ENCODE measurements at places on chromosomes 4 and X.

- DNase-seq: no peak
Observed at GRCh38 chr4:80195441-80196140, 1.7 kb upstream of the PRDM8 start.

GRCh38 chrX:123422875-123423274, 238.8 kb downstream of the GRIA3 start:
- peak; percentile 48 for DNase-seq

DNA sequence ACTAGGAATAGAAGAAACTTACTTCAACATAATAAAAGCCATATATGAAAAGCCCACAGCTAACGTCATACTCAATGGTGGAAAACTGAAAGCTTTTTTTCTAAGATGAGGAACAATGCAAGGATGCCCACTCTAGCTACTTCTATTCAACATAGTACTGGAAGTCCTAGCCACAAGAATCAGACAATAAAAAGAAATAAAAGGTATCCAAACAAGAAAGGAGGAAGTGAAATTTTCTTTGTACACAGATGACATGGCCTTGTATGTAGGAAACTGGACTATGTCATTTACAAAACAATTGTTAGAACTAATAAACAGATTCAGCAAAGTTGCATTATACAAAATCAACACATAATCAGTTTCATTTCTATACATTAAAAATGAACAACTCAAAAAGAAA, 25.5 kb upstream of the NXT2 start:
- no peak for DNase-seq

DNA sequence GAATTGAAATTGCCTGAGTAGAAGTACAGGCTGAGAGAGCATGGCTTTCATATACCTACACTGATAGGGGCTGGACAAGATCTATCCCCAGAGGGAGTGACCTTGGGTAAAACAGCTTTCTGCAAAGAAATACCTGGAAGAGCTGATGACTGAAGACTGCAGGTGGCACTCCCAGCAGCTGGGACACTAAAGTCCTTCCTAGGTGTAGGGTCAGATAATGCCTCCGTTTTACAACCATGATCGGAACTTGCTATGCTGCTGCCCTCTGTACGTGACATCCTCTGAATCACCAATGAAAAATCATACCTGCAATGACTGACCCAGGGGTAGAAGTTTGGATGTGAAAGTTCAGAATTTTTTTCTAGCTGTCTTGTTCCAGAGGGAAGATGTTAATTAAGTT, 107.2 kb upstream of the WDR1 start:
- DNase-seq: no peak

GRCh38 chrX:27767387-27767786, 40.4 kb upstream of the MAGEB10 start:
- DNase-seq: no peak

- DNase-seq: no peak
Observed at GRCh38 chrX:20409991-20410390, 143.3 kb upstream of the RPS6KA3 start.

GRCh38 chr4:40204507-40205258, 7.9 kb downstream of the RHOH start:
- no peak for DNase-seq

GRCh38 chr4:107837776-107838618, 13.3 kb downstream of the SGMS2 start:
- no peak for DNase-seq

- no peak for DNase-seq
Observed at GRCh38 chrX:40092808-40093435, 4.8 kb downstream of the BCOR start.

- DNase-seq: peak; percentile 13
Observed at GRCh38 chr4:119493419-119493818, 135.2 kb downstream of the PDE5A start.

Data from HT-29 (cell line).